ENCODE measurements at places on chromosomes 11 and 22.

GRCh38 chr22:40967111-40967760 lies 16.1 kb downstream of the RBX1 start:
- DNase-seq = no peak

GRCh38 chr11:111448831-111449557 lies 63.2 kb downstream of the BTG4 start:
- DNase-seq = no peak

- no peak for DNase-seq
These were observed 26.8 kb downstream of the PGM2L1 start for GRCh38 chr11:74371269-74372052.

DNA sequence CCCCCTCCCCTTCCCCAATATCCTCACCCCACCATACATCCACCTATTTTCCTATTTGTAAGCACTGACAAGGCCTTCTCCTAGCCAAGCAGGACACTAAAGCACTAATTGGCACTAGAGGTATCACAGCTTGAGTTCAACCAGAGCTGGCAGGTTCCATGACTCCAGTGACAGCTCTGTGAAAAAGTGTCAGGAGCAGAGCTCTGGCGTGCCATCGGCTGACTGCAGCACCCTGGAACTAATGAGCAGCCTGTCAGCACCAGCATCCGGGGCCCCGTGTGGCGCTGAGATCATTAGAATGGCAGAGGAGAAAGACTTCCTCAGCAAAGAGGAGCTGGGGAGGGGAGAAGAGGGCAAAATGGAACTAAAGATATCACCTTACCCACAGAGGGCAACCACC lies 847.4 kb downstream of the NTM start:
- no peak for DNase-seq

GRCh38 chr11:27916541-27917100 lies 191.3 kb downstream of the KIF18A start:
- no peak for DNase-seq

GRCh38 chr22:45314054-45314721 lies 4.5 kb downstream of the FAM118A start:
- no peak for DNase-seq

DNA sequence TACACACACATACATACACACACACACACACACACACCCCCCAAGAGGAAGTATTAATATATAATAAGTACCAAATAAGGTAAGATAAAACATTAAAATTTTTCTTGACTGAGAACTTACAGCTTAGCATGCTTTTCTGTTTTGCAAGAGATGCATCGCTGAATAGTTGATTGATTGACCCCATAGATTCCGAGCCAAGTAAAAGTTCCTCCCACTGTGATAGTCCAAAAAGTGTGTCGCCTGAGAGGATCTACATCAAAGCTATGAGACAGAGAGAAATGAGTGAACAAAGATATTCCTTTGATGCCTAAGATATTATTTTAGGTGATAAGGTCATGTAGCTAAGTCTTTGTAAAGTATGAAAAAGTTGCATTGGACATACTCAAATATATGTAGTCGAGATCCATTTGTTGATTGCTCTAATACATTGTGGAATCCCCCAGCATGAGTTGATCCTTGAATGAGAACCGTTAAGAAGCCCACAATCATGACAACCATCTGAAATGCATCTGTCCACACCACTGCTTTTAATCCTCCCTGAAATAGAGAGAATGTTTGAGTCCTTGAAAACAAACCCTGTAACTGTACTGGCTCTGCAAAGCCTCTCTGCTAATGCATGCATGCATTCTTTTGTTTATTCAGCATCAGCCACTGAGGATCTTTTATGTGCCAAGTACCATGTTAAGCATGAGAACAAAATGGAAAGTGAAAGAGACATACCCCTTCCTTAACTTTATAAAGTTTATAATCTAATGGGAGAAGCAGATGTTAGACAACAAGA lies 18.3 kb downstream of the SLC5A12 start:
- no peak for DNase-seq

DNA sequence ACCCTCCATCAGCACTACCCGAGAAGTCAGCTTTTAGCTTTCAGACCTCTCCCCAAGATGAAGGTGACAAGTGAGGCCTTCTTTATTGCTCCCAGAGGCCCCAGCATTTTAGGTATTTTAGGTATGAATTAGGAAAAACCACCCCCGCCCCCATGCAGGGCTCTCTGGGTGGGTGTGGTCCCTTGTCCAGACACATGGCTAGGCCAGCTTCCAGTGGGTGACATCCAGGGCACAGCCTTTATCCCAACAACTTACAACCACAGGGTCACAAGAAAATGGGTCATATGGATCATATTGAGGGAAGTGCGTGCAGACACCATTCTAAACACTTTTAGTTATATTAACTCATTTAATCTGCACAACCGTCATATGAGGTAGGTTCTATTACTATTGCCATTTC lies 42.1 kb downstream of the RIBC2 start:
- no peak for DNase-seq
